ENCODE measurements at places on chromosomes 16 and 17. TPM values are rescaled to one million over a fixed set of nuclear protein-coding genes. Genes with fewer than 3 reads are reported as not detected.

- no peak for DNase-seq
Measured at GRCh38 chr16:51359141-51359955, 208.3 kb upstream of the SALL1 start.

GRCh38 chr16:75457485-75458021, 6.9 kb downstream of the TMEM170A start:
- no peak for DNase-seq

GRCh38 chr17:27751622-27752490, 48.5 kb downstream of the NOS2 start:
- DNase-seq, result no peak

DNA sequence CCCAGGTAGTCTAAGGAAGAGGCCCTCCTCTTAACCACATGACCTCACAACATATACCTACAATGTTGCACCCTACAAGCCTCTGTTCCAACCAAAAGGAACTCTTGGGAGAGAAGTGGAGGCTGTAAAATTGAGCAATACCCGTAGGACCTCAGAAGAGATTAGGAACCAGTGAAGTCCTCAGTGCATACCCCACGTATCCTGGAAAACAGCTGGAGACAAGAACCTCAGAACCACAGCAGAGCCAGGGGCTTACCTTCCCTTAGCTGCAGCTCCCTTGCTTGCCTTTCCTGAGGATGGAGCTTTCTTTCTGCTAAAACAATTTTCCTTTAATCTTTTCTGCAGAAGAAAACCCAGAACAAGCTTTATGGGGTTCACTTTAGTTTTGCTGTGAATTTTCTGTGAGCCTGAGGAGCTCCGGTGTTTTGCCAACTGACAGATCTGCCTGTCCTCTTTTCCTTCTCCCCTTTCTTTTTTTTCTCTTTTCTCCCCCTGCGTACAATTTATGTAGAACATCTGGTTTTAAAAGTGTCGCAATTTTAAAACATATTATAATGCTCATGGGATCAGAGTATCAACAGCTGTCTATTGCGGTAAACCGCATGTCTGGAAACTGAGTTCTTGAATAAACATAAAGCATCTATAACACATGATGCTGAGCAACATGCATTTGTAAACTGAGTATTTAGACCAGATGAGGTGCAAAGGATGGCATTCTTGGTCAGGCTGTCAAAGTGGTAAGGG, 226.4 kb upstream of the MAF start:
- no peak for DNase-seq

- no peak for DNase-seq
Measured at GRCh38 chr17:8338753-8339140, 893 bp upstream of the ODF4 start.

DNA sequence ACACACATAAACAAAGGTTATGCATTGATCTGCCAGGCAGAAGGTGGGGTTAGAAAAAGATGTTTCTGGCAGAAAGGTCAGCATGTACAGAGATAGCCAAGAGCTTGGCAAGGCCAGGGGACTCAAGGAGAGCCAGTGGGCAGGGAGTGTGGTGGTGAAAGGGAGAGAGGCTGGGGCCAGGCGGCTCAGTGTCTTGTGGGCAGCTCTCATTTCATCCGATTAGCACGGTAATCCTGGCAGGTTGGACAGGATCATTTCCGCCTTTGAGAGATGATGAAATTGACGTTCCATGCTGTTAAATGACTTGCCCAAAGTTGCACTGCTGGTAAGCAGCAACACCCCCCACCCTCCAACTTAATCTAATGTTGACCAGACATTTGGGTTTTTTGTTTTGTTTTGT, 3.6 kb downstream of the CHD9 start:
- no peak for DNase-seq

DNA sequence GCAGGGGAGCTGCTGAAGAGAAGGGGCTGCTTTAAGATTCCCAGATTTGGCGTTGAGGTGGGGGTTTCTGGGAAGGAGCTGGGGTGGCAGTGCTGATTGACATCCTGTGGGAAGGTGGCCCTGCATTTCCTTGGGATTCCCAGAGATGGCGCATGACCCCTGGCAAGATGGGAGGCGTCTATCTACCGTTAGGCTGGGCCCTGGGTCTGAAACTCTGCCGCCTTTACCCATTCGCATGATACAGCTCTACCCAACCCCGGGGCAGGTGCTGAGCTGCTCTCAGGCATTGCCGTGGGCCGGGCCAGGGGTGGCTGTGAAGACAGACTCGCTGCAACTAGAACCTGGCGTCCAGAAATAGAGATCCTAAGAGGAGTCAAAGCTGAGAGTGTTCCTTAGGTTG, 9.9 kb upstream of the MVD start:
- DNase-seq, result no peak

DNA sequence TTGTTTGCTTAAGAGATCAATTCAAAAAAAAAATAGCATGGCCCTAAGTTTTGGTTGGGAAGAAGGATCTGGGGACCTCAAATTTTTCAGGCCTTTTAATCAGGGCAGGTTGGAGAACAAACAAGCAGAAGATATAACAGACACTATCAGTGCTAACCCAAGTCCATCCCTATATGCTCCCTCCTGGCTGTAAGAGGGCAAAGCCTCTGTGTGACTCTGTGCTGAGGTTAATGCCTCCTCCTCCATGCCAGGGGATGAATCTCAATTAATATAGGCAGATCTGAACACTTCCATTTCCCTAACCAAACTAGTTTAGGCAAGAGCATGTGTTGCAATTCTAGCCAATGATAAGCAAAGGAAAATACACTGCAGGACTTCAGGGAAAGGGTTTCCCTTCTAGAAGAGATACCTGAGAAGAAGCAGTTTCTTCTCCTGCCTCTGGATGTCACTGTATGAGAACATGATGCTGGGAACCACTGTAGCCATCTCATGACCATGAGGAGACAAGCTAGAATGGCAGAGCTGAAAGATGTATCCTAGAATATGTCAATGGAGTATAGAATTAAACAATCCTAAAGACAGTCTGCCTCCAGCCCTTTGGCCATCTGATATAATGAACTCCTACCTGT, 76.0 kb downstream of the CHD9NB start:
- DNase-seq, result no peak

DNA sequence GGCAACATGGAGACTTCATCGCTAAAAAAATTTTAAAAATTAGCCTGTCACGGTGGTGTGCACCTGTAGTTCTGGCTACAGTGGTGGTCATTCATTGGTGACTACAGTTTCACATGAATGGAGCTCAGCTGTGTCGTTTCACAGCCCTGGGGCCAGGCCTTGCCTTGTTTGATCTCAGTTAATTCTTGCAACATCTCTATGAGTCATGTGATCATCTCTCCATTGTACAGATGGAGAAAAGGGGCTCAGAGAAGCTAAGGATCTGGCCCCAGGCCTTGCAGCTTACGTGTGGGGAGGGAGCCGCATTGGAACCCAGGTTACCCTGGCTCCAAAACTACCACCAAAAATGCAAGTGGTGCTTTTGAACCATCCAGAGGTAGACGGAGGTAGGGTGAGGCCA, 49.4 kb downstream of the GDE1 start:
- no peak for DNase-seq

DNA sequence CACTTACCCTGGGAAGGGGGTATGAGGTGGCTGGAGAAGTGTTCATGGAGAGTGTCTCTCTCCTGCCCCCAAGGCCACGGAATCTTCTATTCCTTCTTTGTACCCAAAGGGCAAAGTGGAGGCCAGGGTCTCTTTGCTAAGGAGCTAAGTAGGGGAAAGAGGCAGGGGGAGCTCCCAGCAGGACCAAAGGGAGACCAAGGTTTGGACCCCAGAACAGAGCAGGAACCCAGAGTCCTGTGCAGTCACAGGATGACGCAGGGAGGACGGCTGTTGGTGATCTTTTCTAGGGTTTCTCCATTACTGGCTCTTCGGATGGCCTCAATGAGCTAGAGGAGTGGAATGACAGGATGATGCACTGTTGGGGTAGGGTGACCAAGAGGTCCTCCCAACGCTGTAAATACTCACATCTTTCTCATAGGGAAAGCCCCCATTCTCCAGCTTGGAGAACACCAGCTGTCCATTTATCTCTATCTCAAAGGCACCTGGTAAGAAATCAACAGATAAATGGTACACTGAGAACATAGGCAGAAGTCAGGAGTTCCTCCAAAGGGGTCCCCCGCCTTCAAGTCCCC, 966 bp downstream of the MIEN1 start:
- no peak for DNase-seq

GRCh38 chr16:57764341-57765159, 29.0 kb downstream of the KATNB1 start:
- DNase-seq, result no peak

DNA sequence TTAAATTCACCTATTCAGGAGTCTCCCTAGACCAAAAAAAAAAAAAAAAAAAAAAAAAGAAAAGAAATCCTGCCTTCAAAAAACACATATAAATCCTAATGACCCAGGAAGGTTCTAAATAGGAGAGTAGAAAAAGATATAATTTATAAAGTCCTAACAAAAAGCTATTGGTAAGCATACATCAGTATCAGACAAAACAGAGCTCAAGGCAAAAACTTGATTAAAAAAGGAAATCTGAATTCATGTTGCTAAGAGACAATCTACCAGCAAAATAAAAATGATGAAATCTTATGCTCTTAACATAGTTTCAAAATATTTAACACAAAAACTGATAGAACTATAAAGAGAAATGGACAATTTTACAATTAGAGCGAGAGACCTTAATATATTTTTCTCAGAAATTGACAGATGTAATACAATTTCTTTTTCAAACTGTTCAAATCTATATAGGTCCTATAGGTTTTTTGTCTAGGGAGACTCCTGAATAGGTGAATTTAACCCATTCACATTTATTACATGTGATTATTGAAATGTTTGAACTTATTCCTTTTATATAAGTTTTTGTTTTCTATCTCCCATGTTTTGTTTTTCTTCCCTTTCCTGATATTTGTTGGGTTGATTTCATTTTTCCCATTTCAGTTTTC, 57.0 kb downstream of the NT5M start:
- DNase-seq, result no peak

- DNase-seq, result no peak
Measured at GRCh38 chr16:3949287-3949686, 68.8 kb upstream of the CREBBP start.

DNA sequence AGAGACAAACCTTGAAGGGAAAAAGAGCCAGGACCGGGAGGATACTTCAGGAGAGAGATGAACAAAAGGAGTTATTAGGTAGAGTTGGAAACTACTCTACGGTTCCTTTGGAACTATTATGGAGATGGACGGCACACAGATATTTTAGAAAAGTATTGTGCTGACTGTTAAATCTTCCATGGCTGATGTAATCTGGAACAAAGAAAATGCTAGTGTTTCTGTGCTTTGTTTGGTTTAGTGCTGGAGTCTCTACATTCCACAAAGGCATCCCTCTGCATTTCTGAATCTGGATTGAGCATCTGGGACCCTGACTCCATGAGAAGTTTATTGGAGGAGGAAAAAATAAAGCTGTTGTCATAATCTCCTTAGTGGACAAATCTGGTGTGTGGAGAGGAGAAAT, 57.2 kb downstream of the RPGRIP1L start:
- no peak for DNase-seq

GRCh38 chr17:41678907-41679739, 9.6 kb upstream of the EIF1 start:
- no peak for DNase-seq

- no peak for DNase-seq
Measured at GRCh38 chr16:77459534-77460254, 24.9 kb upstream of the ADAMTS18 start.

- no peak for DNase-seq
Measured at GRCh38 chr17:66541461-66542128, 239.2 kb downstream of the PRKCA start.

DNA sequence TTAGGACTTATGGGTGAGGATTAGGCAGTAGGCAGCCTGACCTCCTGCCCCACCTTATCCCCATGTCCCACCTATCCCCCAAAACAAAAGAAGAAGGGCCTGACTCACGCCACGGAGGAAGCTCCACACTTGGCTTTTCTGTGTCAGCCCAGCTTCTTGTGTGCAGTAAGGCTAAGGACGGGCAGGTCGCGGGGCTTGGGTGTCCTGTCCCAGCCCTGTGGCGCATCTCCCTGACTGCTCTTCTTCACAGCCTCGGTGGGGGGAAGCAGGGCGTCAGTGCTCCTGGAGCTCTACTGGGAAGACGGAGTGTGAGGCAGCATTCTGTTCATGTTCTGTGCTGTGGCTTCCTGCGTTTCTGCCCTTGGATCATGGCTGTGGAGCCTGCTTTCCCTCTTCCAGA, 34.6 kb upstream of the ALDH3A2 start:
- no peak for DNase-seq

DNA sequence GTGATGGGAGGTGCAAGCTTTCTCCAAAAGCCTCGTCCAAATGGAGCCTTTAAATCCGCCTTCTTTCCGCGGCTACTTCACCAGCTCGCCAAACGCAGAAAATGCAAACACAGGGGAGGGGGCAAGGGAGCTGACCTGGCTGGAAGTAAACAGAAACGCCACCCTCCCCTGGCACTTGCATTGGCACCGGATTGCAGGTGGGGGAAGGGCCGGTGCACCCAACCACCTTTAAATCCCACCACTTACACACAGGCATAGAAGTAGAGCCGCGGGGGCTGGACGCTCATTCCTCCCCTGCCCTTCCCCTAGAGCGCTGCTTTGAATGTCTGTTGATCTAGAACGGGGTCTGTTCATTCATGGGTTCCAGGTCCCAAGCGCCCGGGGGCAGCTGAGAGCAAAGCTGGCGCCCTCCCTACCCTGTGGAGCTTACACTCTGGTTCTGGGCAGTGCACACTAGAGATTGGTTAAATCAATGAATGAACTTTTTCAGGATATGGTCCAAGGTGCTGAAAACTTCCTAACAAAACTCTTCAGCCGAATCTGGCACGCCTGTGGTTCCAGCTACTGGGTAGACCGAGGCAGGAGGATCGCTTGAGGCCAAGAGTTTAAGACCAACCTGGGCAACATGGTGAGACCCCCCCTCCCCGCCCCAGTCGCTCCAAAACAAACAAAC, 920 bp upstream of the ZCCHC14 start:
- no peak for DNase-seq

DNA sequence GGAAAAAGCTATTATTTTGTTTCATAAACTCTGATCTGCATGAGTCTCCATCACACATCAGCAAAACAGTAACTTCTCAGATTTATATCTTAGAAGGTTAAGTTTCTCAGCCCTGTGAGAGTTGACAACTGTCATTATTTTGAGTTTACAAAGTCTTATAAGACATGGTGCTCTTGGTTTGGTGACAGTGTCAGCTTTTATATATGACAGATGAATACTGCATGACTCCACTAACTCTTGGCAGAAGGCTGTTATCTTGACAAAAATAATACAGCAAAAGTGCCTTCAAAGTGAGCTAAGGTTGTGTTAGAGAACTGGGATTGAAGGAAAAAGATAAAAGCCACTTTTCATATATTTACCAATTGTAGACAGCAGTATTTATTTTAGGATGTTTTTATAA, 528.4 kb upstream of the SOX9 start:
- no peak for DNase-seq

- DNase-seq, result no peak
Measured at GRCh38 chr17:43365356-43365755, 33.4 kb upstream of the ARL4D start.

The ALOX15B gene
- polyA plus RNA-seq, result 1.2 TPM

The NFE2L1 gene
- polyA plus RNA-seq, result 246 TPM

The KRT39 gene
- not detected for polyA plus RNA-seq

The CDK5R1 gene
- 4.0 TPM for polyA plus RNA-seq

The VAT1L gene
- 6.4 TPM for polyA plus RNA-seq

The LYZL6 gene
- polyA plus RNA-seq, result not detected

The KRTAP3-2 gene
- not detected for polyA plus RNA-seq

The PRAC1 gene
- polyA plus RNA-seq, result not detected

The ALDH3A2 gene
- polyA plus RNA-seq, result 82.6 TPM

The GAS2L2 gene
- 0.07 TPM for polyA plus RNA-seq
